ENCODE measurements at places on chromosomes 1 and 21. TPM values are rescaled to one million over a fixed set of nuclear protein-coding genes. Genes with fewer than 3 reads are reported as not detected.

The GJA9 gene
- 0.16 TPM for total RNA-seq

The ATP6V1G3 gene
- not detected for total RNA-seq

The GJC2 gene
- 4.0 TPM for total RNA-seq

The TMEM51 gene
- 15.9 TPM for total RNA-seq

The APCS gene
- not detected for total RNA-seq

The SYT14 gene
- total RNA-seq: 2.4 TPM

The THEM4 gene
- total RNA-seq: 16.5 TPM

The TSACC gene
- total RNA-seq: not detected

The FAM72B gene
- total RNA-seq: 3.0 TPM

The GABRD gene
- total RNA-seq: 0.95 TPM

The ABCA4 gene
- total RNA-seq: 0.90 TPM

The FAM72A gene
- total RNA-seq: 2.0 TPM

The HES3 gene
- total RNA-seq: not detected

The SLC22A15 gene
- 6.6 TPM for total RNA-seq
